GM04503 (cell line): ENCODE measurements at places on chromosomes 1 and 21.

- DNase-seq, result no peak
These were observed 161.5 kb downstream of the TOMM20 start for GRCh38 chr1:234967121-234967520.

GRCh38 chr1:198201956-198202784 lies 45.4 kb downstream of the NEK7 start:
- DNase-seq, result no peak

DNA sequence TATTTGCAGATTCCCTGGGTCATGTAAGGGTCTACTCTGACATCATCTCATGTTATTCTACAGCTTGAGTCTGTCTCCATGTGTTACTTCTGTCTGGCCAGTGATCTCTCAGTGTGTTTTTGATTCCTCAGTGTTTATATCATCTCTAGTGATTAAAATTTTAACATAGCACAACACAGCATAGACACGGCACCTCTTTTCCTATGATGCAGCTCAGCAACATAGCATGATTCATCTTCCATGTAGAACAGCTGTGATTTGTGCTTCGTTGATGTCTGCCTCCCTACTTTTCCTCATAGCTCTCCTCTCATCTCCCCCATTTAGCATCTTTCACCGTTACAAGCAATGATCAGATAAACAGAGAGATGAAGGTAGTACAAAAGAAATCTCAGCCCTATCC lies 163.9 kb upstream of the DPT start:
- no peak for DNase-seq

DNA sequence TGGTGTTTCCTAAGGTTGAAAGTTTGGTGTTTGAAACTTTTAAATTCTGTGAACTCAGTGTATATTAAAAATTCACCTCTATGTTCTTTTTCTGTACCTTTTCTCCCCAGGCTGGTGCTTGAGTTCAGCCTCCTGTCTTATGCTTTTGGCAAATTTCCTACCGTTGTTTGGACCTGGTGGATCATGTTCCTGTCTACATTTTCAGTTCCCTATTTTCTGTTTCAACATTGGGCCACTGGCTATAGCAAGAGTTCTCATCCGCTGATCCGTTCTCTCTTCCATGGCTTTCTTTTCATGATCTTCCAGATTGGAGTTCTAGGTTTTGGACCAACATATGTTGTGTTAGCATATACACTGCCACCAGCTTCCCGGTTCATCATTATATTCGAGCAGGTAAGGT lies 24.9 kb upstream of the AXDND1 start:
- no peak for DNase-seq

- no peak for DNase-seq
These were observed 36.2 kb upstream of the PKN2 start for GRCh38 chr1:88647749-88648415.

DNA sequence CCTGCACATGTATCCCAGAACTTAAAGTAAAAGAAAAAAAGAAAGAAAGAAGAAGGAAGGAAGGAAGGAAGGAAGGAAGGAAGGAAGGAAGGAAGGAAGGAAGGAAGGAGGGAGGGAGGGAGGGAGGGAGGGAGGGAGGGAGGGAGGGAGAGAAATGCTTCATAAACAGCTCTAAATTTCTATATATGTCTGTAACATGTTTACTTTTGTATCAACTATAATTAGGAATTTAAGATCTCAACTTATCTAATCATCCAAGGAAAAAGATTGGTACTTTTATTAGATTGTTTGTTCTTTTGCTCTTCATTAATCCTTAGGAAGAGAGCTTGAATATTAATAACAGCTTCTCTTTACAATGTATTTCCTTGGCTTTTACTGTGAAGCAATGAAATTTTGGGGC lies 195.4 kb upstream of the PRMT6 start:
- no peak for DNase-seq

GRCh38 chr1:234324821-234325220 lies 48.4 kb upstream of the COA6 start:
- no peak for DNase-seq

GRCh38 chr1:218763538-218763937 lies 410.1 kb upstream of the LYPLAL1 start:
- no peak for DNase-seq

GRCh38 chr1:159000070-159000409 lies 9.7 kb upstream of the IFI16 start:
- no peak for DNase-seq

- no peak for DNase-seq
These were observed 15.8 kb downstream of the COLGALT2 start for GRCh38 chr1:184021728-184022127.

- no peak for DNase-seq
These were observed 27.1 kb downstream of the KAZN start for GRCh38 chr1:14625572-14625971.

- DNase-seq, result no peak
These were observed 377.4 kb downstream of the RRAGC start for GRCh38 chr1:38481871-38482826.

- DNase-seq, result no peak
These were observed 326.3 kb downstream of the TBX15 start for GRCh38 chr1:118661769-118662320.

DNA sequence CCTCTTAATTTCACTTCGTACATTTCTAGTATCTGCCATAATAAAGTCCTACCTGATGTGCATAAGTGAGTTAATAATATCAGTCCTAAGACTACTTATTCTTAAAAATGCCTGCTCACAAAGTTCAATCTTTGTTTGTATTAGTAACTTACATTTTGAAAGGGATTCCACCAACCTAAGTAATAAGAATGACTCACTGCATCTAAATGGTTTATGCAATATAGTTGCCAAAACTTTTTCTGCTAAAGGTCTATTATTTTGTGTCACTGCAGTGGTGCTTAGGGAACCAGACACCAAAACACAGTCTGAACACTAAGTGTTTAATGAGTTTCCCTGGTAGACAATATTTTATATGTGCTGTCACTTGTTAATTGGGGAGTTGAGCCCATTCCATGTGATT lies 1.8 kb downstream of the ZNF669 start:
- no peak for DNase-seq

DNA sequence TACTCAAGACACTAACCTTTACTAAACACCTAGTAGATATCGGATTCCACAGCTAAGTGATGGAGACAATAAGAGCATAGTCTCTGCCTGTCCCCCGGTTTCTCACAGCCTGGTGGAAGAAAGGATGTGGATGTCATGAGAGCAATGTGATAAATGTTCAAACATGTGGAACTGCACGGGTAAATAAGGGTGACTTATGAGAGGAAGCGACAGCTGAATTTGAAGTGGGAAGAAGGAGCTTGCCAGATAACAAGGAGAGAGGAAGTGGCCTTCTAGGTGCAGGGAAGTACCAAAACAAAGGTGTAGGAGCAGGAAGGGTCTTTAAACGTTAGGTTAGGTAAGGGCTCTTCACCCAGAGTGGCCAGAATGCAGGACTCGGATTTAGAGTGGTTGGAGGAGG lies 178.6 kb upstream of the NRIP1 start:
- DNase-seq, result no peak

- no peak for DNase-seq
These were observed 11.1 kb downstream of the PTPRC start for GRCh38 chr1:198649968-198650338.

GRCh38 chr1:198493329-198493728 lies 47.2 kb downstream of the ATP6V1G3 start:
- DNase-seq, result no peak

DNA sequence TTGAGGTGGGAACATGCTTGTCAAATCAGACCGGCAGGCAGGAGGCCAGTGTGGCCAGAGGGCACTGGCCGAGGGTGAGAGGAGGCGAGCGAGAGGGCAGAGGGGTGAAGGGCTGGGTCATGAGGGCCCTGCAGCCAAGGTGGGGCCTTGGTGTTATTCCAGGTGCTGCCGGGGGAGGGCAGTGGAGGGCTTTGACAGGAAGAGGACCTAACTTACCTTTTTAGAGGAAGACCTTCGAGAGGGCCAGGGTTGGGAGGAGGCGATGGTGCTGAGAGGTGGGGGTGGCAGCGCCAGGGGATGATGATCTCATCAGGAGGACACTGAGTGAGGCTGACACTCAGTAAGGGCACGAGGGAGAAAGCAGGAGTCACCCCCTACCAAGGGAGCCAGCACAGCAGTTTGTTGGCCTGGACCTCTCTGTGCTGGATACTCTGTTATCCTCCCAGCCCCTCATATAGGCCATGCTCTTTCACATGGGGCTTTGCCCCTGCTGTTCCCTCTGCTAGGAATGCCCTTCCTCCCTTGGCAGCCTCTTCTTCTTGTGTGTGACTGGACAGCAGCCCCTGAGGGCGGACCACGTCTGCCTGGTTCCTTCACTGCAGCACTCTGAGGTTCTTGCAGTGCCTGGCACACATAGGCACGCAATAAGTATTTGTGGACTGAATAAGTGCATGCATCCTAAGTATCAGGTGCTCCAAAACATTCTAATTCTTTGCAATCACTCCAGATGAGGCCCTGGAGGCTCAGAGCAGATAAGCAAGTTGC lies 7.5 kb upstream of the TTC22 start:
- DNase-seq, result no peak

GRCh38 chr1:35297886-35298285 lies 29.4 kb downstream of the ZMYM4 start:
- DNase-seq, result no peak

GRCh38 chr1:79777481-79778219 lies 771.1 kb upstream of the ADGRL4 start:
- no peak for DNase-seq

GRCh38 chr1:55428944-55429931 lies 214.1 kb upstream of the USP24 start:
- DNase-seq, result peak; percentile 98

GRCh38 chr1:172938681-172939080 lies 112.1 kb downstream of the TNFSF18 start:
- no peak for DNase-seq

GRCh38 chr1:189819751-189820150 lies 657.9 kb downstream of the BRINP3 start:
- DNase-seq, result no peak

- DNase-seq, result no peak
These were observed 185.0 kb downstream of the RGS7 start for GRCh38 chr1:241171991-241172390.
